ENCODE measurements at places on chromosomes 5 and 9.

DNA sequence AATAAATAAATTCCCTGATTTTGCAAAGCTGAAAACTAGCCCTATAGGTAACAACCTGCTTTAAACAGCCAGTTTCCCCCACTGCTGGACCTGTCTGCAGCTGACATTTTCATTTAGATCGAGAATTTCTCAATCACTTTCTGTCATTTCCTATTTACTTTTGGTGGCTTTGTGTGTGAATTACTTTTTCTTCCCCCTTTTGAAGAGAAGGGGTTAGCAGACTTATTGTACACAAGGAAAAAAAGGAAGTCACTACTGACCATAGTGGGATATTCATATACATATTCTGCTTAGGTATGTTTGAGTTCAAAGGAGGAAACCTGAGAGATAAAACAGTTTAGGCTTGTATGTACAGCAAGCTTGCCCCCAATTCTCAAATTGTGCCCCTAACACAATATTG, 27.0 kb upstream of the IFNB1 start:
- no peak for DNase-seq

GRCh38 chr9:85423422-85423821, 318.3 kb downstream of the AGTPBP1 start:
- no peak for DNase-seq

DNA sequence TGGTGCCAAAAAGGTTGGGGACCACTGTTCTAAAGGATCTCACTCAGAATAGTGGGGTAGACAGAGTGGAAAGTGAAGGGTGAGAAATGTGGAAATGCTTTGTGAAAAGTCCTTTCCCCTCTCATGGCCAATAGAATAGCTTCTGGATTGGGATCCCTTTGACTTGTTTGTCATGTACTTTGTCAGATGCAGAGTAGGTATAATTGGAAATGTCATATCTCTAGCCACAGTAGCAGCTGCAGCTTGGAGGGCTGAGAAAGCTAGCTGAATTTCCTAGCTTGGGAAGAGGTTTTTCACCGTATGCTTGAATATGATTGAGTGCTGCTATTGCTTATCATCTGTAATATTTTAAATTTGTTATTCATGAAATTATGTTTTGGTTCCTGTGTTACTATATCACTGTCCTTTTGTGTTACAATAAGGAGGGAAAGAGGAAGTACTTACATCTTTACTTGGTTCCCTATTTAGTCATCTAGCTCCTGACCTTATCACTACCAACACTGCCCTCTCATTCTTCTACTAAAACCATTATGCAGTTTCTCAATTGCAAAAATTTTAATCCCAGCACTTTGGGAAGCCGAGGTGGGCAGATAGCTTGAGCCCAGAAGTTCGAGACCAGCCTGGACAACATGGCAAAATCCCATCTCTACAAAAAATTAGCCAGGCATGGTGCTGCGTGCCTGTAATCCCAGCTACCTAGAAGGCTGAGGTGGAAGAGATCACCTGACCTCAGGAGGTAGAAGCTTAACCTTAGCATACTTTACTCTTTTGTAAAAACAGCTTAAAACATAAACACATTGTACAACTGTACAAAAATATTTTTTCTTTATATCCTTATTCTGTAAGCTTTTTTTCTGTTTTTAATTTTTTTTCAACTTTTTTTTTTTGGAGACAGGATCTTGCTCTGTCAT, 12.4 kb downstream of the SLC30A5 start:
- DNase-seq, result no peak

GRCh38 chr9:70192707-70193106, 66.1 kb upstream of the SMC5 start:
- no peak for DNase-seq

- no peak for DNase-seq
Measured at GRCh38 chr5:141903261-141903660, 20.4 kb upstream of the DELE1 start.

DNA sequence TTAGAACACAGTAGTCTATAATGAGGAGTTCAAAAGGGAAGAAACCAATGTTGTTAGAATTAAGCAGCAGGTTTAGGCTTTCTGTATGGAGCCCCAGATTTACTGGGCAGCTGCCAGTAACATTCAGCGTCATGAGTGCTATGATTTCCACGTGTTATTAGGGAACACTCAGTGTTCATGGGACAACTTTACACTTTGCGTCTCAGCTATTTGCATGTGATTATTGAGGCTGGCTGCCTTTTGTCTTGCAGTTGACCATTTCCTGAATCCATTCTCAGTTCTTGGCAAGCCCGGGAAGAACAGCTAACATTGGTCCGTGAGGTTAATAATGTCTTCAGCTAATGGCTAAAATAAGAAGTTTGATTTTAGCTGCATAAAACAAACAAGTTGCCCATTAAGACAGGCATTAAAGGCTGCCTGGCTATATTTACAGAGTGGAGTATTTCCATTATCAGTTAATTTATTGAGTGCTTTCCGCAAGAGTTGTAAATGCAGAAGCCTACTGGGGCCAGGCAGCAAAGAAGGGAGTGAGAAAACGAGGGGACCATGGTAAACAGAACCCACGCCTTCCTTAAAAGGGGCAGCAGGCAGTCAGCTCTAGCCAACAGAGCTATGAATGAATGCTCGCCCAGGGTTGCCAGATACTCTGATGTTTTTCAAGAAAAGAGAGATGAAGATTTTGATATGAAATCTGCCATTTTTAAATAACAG, 120.9 kb downstream of the PIP5K1B start:
- no peak for DNase-seq

- no peak for DNase-seq
Measured at GRCh38 chr5:179342577-179342976, 2.7 kb downstream of the ADAMTS2 start.

GRCh38 chr9:5511935-5512580, 1.7 kb downstream of the PDCD1LG2 start:
- DNase-seq, result no peak

Measured in D721Med (cell line).